Upper lobe of right lung (tissue), 1 donor: ENCODE measurements at places on chromosomes 1 and 21. TPM values are rescaled to one million over a fixed set of nuclear protein-coding genes. Genes with fewer than 3 reads are reported as not detected.

Gene SPATA1
- total RNA-seq, result 3.4 TPM

Gene RUNX3
- 13.1 TPM for total RNA-seq

DNA sequence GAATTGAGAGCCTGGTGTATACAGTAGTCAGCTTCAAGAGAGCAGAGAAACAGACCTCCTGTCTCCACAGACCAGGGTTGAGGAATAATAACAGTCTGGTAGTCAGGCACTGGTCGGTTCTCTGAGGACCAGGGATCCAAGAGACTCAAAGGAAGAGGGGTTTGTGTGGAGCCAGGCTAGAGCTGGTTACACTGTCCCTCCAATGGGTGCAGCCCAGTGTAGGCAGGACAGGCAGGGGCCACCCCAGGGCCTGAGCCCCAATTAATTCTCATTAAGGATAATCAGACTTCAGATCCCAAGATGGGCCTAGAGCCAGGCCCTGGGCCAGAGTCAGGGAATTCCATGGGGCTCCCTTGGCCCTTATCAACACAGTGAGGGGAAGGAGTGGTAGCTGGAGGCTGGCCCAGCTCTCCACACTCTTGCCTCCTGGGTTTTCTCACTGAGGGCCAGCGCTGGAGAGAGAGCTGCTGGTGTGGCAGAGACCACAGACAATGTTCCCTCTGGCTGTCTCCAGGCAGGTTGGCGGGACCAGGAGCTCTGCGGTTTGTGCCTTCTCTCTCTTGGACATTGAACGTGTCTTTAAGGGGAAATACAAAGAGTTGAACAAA lies 9.1 kb downstream of the SEMA4A start:
- DNase-seq, result peak; percentile 79

- DNase-seq, result no peak
Observed at GRCh38 chr21:38181096-38181495, 75.7 kb upstream of the KCNJ15 start.

- DNase-seq, result no peak
Observed at GRCh38 chr21:16460936-16461335, 731.2 kb downstream of the USP25 start.
